ENCODE measurements at places on chromosomes 3 and 15.

DNA sequence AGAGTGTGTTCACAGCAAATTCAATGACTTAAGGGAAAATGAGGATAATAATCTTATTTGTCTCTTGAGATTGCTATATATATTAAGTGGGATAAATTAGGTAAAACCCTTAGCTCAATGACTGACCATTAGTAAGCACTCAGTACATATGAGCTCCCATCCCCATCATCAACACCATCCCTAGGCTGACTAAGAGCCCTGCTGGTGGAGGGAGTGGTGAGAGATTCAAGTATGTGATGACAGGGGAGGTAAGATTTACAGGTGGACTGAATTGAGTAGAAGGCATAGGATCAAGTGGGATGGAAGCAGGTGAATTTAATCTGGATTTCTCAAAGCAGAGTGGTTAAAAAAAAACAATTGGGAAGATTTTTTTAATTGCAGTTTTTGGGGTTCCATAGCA, 21.0 kb upstream of the LRRN1 start:
- no peak for DNase-seq

DNA sequence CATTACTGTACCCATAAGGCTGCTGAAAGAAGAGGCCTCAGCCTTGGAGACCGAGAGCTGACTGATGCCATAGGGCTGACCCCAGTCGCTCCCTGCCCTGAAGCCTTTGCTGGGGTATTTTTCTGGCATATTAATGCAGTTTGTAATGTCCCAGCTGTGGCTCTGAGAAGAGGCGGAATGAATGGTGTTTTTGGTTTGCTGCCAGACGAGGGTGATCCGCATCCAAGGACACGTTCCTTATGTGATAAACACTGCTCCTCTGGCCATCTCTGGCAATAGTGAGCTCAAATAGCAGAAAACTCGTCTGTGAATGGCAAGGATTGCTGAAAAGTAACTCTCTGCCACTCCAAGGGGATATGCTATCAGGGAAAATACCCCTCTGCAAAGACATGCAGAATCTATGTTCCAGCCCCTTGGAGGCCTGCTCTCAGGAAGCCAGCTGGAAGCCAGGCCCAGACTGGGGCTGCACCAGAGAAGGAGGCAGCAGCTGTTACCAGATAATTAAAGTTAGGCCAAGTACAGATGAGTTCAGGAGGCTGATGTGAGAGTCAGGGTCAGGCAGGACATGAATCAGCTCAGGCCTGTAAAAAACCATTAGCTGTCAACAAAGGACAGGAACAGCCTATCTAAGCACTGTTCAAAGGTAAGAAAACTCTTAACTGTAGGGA, 28.9 kb upstream of the KLHL6 start:
- no peak for DNase-seq

GRCh38 chr3:60228823-60229222, 1022.4 kb downstream of the FHIT start:
- no peak for DNase-seq

DNA sequence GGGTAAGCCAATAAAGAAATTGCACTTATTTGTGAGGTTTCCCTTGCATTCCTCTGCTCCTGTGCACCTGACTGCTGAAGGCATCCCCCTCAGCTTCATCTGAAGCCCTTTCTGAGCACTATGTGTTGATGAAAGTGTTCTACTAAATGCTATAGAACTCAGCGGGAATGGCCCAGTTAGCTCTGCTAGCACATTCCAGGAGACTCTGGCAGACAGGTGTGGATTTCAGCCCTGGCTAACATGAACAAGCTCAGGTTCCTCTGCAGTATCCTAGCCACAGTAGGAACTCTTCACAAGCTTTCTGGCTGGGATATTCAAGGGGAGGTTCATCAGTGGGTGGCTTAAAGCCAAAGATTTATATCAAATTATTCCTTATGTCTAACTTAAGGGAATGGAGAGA, 265.5 kb downstream of the RORA start:
- DNase-seq = no peak

GRCh38 chr3:123085932-123086627, 19.3 kb downstream of the PDIA5 start:
- no peak for DNase-seq

- no peak for DNase-seq
Observed at GRCh38 chr3:139463466-139463865, 12.8 kb downstream of the RBP2 start.

DNA sequence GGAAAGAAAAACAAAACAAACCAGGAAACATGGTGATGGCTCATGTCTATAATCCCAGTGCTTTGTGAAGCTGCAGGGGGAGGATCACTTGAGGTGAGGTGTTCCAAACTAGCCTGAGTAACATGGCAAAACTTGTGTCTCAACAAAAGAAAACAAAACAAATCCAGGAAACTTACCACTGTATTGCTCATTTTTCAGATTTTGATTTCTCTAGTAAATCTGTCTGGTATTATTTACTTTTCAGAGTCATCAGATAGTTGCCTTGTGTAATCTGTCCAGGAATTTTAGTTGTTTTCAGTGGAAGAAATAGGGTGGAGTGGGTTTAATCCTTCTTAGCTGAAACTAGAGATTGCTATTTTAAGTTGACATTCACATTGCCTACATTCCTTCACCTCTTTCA, 91.8 kb upstream of the ALCAM start:
- no peak for DNase-seq

GRCh38 chr15:101376615-101377395, 81.8 kb upstream of the SNRPA1 start:
- DNase-seq = no peak

DNA sequence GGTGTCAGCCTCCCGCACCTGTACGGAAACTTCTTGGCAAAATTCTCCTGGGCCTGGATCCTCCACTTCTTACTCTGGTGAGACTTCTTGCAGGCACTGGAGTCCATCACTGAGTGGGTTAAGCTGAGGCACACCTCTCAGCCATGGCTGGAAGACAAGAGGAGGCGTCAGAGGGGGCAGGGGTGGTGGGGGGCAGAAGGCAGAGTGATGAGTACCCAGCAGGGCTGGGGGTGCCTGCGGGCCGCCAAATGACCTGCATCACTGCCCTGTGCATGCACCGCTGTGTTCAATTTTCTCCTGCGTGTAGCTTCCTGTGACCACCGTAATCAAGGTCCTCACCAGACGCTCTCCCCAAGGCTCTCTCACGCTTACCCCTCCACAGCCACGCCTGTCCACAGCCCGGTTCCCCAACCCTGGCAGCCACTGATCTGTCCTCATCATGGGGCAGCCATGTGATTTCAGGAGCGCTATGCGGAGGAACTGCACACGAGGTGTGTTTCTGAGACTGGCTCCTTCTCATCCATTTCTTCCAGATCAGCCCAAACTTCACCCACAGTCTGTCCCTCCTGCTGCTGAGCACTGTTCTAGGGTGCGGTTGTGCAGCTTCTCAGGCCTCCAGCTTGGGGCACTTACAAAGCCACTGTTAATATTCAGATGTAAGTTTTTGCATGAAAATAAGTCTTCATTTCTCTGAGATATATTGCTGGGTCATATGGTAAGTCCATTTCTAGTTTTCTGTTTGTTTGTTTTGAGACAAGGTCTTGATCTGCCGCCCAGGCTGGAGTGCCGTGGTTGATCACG, 5.2 kb downstream of the C3orf22 start:
- DNase-seq = no peak

DNA sequence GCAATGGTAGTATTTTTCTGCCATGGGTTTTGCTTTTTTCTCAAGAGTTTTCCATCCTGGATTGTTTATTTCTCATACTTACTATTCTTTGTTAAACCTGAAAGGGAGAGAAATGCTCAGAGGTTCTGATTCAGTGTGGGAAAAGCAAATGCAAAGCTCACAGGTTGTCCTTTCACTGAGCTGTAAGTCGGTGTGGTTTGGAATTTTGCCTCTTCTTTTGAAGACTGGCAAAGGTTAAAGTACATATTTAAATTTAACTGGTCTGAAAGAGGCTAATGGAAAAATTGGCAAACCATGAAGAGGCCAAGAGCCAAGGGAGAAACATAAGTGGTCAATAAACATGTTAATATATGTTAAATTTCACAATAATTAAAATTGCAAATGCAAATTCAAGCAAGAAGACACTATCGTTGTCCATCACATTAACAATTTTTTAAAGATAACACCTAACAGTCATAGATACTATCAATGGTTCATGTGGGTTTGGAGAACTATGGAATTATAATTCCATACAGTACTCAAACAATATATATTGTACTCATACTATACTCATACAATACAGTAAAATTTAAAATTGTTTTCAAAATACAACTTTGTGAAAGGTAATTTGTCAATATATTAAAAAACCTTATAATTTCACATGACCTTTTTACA, 246.8 kb upstream of the STT3B start:
- DNase-seq = no peak

DNA sequence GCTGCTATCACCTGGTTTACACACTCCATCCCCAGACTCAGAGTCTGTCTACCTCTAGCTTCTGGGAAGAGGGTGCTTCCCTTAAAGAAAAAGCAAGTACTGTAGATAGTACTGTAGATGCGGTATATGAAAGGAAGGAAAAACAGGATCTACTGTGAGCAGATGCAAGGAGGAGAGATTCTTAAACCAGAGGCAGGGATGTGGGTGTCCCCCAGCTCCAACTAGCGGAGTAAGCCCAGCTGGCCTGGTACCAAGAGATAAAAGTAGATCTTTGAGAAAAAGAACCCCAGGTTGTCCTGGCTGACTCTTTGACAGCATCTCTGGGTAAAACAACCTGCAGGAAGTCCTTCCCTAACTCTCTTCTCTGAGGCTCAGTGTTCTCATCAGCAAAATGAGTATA, 523.7 kb upstream of the PROK2 start:
- no peak for DNase-seq

DNA sequence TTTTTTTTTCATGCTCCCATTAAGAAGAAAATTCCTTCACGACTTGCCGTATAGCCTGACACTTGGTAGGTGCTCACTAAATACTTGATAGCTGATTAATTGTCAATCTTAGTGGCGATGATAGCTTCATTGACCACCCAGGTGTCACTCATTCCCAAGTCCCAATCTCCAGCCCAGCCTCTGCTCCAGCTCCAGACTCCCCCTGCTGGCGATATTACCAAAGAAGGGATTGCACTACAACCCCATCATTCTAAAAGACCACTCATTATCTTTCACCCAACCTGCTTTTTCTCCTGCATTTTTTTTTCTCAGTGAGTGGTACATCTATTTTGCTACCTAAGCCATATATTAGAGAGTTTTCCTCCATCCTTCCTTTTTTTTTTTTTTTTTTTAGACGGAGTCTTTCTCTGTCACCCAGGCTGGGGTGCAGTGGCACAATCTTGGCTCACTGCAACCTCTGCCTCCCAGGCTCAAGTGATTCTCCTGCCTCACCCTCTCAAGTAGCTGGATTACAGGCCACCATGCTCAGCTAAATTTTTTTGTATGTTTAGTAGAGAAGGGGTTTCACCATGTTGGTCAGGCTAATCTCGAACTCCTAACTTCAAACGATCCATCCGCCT, 19.5 kb upstream of the COMMD2 start:
- no peak for DNase-seq

GRCh38 chr3:10471054-10471688, 34.2 kb downstream of the ATP2B2 start:
- DNase-seq = no peak

DNA sequence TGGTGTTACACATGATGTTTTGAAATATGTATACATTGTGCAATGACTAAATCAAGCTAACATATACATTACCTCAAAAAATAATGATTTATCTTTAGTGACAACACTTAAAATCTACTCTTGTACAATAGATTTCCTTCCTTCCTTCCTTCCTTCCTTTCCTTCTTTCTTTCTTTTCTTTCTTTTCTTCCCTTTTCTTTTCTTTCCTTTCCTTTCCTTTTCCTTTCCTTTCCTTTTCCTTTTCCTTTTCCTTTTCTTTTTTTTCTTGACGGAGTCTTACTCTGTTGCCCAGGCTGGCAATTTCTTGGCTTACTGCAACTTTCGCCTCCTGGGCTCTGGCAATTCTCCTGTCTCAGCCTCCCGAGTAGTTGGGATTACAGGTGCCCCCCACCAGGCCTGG, 170.5 kb downstream of the NLGN1 start:
- no peak for DNase-seq

DNA sequence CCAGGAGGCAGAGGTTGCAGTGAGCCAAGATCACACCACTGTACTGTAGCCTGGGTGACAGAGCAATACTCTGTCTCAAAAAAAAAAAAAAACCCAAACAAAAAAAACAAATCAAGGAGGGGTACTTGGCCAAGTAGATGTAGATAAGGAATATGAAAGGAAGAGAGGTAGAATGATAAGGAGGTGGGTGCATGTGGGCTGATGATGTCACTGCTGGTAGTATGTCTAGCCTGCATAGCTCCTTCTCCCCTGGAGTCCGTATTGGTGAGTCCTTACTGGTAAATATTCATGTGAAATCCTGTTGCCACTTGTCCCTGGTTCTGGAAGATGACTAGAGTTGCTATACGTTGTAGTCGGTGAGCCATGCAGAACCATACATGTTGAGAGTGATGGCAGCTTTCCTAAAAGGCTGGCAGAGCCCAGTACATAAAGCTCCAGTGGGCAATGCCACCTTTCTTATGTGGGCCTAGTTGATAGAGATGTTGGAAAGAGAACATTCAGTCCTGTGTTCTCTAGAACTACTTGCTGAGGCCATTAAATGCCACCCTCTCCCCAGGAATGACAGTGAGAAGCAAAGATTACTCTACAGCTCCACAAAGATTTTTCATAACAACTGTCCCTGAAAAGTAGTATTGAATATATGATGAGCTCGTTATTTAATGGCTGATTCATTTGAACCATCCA, 11.0 kb downstream of the KAT2B start:
- DNase-seq = no peak

GRCh38 chr3:65556934-65557577, 481.7 kb downstream of the MAGI1 start:
- DNase-seq = no peak

GRCh38 chr15:61659566-61660190, 400.6 kb downstream of the VPS13C start:
- no peak for DNase-seq

- DNase-seq = no peak
Observed at GRCh38 chr3:122055215-122055614, at the start of gene CD86. Gene CD86, plus strand, starts transcription at chr3:122055362. Its CDS starts 128 bp downstream, at chr3:122055490.

GRCh38 chr3:18883571-18883970, 264.7 kb upstream of the KCNH8 start:
- no peak for DNase-seq

GRCh38 chr15:83890587-83890986, 236.7 kb downstream of the ADAMTSL3 start:
- no peak for DNase-seq

- DNase-seq = no peak
Observed at GRCh38 chr3:123997543-123997942, 5.6 kb upstream of the ROPN1 start.

DNA sequence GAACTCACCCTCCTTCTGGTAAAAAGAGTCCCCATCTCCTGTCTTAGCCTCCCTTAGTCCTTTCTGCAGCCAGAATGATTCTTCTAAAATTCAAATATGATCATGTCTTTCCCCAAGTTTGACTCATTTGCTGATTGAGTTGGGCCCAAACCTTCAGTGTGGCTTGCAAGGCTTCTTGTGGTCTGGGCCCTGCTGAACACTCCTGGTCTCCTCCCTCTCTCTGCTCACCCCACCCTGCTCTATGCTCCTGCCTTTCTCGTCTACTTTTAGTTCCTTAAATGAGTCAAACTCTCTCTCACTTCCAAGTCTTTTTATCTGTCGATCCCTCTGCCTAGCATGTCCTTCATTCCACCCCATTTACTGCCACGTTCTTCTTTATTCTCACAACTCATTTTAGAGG, 72.6 kb downstream of the CCR1 start:
- DNase-seq = no peak

- no peak for DNase-seq
Observed at GRCh38 chr3:71022551-71023335, 560.8 kb downstream of the FOXP1 start.

Data from activated naive CD4-positive, alpha-beta T cell (primary cell).